WERI-Rb-1 (cell line): ENCODE measurements at places on chromosomes 7 and 10.

GRCh38 chr7:44280993-44281721 is 44.2 kb downstream of the CAMK2B start:
- DNase-seq = peak; percentile 5

DNA sequence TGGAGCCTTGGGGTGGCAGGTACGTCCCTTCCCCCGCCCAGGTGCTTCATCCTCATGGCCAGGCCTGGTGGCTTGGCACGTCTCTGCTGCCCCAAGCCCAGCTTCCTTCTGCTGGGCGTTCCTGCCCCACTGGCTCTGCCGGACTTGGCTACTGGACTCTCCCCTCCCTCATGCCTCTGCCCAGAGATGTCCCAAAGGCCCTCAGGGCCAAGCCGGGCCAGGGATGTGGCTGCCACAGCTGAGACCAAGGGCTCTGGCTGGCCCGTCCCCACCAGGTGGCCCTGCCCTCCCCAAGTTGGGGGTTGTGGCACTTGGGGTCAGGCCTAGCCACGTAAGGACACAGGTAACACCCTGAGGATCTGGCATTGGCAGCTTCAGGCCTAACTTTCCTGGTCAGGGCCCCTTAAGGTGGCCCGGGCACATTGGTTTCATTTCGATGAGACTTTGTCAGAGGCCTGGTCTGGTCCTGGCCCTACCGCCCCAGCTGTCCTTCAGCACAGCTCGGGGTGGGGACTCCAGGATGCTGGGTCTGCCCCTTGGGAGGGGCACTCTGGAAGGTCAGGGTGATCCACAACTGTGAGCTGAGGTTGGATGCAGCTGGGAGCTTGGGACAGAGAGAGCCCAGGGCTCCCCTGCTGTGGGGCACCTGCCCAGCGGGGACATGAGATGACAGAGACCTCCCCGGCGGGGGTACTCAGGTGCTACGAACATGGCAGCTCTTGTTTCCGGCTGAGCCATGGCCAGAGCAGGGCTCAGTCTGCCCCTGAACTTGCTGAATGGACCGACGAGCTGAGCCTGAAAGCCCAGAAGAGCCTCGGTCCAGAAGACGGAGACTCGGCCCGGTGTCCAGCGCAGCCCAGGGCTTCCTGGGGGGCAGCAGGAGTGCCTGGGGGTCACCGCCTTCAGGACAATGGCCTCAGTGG is 2.9 kb downstream of the BHLHA15 start:
- DNase-seq = peak; percentile 8

GRCh38 chr10:47344996-47345870 is 2.9 kb upstream of the RBP3 start:
- no peak for DNase-seq

GRCh38 chr10:112124866-112125265 is 58.7 kb downstream of the GPAM start:
- no peak for DNase-seq

- DNase-seq = no peak
Observed at GRCh38 chr7:148261996-148262688, 328.4 kb upstream of the C7orf33 start.

DNA sequence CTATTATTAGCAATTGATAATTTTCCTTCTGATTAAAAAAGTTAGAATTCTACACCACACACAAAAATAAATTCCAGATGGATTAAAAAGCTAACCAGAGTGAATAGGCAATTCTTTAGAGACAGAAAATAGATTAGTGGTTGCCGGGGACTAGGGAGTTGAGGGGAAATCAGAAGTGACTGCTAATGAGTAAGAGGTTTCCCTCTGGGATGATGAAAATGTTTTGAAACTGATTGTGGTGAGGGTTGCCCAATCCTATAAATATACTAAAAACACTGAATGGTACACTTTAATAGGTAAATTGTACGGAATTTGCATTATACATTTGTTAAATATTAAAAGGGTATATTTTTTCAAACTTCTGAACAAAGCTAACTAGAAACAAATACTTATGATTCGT is 214.9 kb downstream of the GPAM start:
- no peak for DNase-seq

DNA sequence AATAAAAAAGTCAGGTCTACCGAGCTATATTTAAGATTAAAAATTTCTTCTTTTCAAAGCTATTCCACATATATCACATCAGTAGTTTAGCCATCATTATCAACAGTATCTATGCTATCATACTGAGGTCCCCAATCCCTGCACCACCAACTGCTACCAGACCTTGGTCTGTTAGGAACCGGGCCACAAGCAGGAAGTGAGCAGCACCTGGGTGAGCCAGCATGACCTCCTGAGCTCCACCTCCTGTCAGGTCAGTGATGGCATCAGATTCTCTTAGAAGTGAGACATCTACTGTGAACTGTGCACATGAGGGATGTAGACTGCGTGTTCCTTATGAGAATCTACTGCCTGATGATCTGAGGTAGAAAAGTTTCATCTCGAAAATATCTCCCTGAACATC is 632.1 kb upstream of the KCND2 start:
- no peak for DNase-seq

DNA sequence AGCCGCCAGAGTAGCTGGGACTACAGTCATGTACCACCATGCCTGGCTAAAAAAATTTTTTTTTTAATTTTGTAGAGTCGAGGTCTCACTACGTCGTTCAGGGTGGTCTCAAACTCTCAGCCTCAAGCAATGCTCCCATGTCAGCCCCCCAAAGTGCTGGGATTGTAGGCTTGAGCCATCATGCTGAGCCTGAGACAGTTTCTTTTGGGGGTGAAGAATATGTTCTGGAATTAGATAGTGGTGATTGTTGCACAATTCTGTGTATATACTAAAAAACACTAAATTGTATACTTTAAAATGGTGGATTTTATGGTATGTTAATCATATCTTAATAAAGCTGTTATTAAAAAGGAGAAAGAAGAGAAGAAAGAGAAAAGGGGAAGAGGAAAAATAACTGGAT is 1.5 kb downstream of the CUZD1 start:
- DNase-seq = no peak

GRCh38 chr7:30159698-30160143 is 24.9 kb downstream of the MTURN start:
- peak; percentile 38 for DNase-seq
